ENCODE measurements at places on chromosomes 5 and 9.

DNA sequence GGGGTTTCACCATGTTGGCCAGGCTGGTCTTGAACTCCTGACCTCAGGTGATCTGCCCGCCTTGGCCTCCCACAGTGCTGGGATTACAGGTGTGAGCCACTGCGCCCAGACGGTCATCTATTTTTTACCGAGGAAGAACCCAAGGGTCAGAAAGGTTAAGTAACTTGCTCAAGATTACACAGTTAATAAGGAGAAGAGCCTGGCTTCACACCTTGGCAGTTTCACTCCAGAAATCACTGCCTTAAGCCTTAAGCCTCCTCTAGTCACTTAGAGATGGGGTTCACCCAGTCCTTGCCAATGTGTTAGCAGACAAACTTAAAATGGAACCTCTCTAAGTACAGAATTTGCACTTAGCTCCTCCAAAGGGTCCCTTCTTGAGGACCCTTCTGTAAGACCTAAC, 116.3 kb downstream of the PTTG1 start:
- no peak for DNase-seq

DNA sequence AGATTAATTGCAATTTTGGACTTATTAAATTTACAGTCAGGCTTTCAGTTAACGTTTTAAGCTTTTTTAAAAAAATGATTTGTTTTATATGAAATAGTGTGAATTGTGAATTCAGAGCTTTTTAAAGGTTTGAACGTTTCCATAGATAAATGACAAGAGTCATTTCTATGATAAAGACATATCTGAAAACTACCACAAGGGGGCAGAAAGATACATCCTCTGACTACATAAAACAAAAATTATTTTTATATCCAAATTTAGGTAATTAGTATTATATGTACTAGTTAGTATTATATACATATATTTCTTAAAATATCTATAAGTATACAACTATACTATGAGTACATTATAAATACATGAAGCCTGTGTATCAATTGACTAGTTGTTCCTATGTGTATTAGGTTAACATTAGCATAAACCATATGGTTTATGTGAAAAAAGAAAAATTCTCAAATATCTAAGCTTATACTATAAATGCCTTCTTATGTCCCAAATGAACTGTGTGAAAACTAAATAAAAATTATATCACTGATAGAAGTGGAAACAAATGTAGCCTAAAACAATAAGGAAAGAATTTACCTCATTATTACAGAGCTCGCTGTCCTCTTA, 155.2 kb downstream of the MEF2C start:
- DNase-seq: no peak

GRCh38 chr5:179866241-179867078, 7.8 kb upstream of the MRNIP start:
- peak; percentile 9 for DNase-seq

- DNase-seq: no peak
These were observed 63.0 kb downstream of the LPAR1 start for GRCh38 chr9:110975278-110975677.

DNA sequence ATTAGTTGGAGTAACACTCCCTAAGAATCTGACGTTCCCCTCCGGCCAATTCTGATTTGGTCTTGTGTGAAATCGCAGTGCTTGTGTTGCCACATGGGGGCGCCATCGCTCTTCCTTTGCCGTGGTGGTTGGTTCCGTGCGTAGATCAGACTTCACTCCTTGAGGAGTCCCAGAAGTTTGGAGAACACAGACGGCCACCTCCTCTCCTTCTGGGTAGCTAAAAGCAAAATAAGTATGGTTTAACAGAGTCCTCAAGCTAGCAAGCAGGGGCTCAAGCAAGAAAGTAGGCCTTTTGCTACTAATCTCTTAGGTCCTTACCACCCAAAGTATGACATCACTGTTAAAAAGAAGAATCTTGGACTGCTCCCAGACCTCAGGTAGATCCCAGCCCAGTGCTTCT, 59.5 kb downstream of the HSPA4 start:
- DNase-seq: peak; percentile 53

GRCh38 chr9:3865141-3865772, 339.5 kb upstream of the RFX3 start:
- DNase-seq: no peak

GRCh38 chr5:179154991-179155955, 95.1 kb downstream of the ZNF354C start:
- DNase-seq: no peak

DNA sequence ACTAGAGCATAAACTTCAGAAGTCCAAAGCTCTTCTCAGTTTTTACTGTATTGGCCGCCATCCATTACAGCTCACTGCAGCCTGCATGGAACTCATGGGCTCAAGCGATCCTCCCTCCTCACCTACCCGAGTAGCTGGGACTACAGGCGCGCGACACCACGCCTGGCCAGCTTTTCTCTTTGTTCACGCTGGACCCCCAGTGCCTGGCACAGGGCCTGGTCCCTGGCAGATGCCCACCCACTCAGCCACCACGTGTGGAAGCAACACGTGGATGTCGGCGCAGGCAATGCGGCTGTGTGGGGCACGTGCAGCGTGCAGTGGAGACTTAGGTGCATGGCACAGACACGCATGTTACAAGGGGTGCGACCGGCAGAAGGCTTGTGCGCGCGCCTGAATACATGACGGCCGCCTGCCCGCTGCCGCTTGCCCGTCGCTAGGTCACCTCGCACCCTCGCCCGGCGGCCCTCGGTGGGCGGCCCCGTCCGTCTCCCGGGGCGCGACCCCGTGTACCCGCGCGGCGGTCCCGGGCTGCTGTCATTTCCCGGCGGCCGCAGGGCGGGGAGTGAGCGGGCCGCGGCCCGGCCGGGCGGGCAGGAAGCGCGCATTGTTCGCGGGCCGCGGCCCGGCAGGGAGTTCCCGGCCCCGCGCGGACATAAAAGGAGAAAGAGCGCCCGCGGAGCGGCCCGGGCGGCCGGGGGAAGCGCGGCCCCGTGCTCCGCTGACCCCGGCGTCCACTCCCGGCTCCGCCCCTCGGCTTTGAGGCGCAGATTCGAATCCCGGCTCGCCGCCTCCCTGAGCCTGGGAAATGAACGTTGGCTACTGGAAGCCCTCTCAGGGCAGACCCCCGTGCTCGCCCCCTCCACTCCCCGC, 24.1 kb upstream of the PTGS1 start:
- DNase-seq: no peak

- DNase-seq: no peak
These were observed 31.6 kb upstream of the ZDHHC11B start for GRCh38 chr5:816176-816575.

- DNase-seq: no peak
These were observed 5.2 kb downstream of the CEMIP2 start for GRCh38 chr9:71762900-71763653.

DNA sequence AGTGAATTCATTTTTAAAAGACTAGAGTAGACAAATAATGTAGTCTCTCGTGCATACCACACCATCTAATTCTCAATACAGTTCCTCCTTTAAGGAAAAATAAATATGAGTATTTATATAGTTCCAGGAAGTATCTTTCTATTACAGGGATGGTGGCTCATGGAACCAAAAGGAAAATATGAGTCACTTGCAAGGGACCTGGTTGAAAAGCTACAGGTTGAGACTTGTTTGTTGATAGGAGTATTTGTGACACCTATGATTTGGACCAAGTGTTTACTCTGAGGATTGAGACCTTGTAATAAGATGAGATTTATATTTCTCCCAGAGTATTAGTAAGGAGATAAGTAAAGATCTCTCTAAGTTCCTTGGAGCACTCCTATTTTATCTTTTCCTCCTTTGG, 67.4 kb downstream of the CDO1 start:
- DNase-seq: no peak

GRCh38 chr5:97838214-97838613, 655.2 kb upstream of the RIOK2 start:
- DNase-seq: no peak

DNA sequence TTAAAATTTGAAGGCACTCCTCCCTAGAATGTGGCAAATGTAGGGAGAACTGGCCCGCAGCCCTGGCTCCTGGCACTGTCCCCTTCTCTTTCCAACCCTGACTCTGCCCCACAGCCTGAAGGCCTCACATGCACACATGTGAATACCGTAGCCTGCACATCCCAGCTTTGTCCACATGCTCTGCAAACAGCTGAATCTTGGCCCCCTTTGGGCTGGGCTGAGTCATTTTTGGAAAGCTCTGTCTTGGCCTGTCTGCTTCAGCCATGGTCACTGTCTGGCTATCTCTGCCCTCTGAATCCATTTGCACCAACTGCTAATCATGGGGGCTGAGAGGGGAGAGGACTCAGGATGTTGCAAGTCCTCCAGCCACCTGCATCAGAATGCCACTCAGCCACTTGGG, 22.1 kb upstream of the GALNT10 start:
- DNase-seq: no peak

DNA sequence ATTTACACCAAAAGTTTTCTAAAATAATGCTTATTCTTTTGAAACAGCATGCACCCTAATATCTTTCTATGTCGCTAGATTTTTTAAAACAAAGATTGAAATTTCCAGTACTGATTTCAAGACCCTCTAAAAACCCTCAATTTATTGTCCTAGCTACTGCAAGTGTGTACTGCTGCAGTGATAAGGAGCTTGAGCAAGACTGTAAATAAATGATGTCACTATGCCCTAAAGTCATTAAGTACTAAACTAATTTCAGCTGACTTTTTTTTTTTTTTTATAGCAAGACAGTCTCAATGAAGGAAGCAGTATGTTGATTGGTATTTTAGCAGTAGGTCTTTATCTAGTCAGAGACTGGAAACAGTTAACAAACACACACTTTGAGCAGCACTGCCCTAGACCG, 12.2 kb upstream of the MIER3 start:
- DNase-seq: no peak

DNA sequence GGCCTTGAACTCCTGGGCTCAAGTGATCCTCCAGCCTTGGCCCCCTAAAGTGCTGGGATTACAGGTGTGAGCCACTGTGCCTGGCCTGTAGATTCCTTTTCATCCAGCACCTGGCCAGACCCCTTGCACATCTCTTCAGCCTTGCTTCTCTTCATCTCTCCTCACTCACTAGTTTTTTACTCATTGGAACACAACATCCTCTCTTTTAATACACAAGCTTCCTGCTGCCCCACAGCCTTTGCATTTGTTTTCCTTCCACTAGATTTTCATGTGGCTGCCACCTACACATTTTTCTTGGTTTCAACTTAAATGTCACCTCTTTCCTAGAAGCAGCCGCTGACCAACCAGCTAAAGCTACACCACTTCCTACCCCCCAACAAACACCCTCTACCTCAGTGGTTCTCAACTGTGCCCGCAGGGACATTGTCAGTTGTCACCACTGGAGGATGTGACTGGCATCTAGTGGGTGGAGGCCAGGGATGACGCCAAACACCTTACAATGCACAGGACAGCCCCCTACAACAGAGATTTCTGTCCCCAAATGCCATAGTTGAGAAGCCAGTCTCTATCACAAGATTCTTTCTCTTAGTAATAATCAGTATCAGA, 33.7 kb downstream of the HAVCR1 start:
- peak; percentile 67 for DNase-seq

- DNase-seq: no peak
These were observed 117.0 kb downstream of the CARTPT start for GRCh38 chr5:71836084-71836483.

- no peak for DNase-seq
These were observed 73.8 kb downstream of the NRG2 start for GRCh38 chr5:139969318-139969717.

DNA sequence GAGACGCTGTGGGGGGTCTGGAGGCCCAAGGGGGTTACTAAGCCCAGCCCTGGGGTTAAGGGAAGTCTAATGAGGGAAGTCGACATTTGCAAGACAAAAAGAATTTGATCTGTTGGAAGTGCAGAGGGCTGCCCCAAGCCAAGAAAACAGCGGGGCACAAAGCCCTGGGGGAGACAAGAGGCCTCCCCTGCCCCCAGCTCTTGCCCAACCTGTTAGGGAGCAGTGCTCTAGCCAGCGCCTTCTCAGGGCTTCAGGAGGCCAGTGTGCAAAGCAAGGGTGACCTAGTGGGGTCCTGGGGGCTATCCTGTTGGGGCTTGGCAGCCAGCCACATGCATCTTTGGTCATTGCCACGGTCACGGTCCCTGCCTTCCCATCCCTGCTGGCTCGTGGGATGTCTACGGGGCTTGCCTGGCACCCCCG, 25.2 kb downstream of the GFI1B start:
- no peak for DNase-seq

DNA sequence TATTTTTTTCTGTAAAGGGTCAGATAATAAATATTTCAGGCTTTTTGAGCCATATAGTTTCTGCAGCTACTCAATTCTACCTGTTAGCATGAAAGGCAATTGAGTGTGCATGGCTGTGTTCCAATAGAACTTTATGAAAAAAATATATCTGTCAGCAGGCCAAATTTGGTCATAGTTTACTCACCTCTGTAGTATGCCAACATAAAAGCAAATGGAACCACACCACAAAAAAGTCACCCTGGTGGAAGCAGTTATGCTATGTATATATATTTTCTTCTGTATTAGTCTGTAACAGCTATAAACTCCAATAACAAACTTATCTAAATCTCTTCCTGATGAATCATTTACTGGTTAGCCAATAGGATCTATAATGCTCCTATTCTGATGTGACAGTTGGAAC, 3.4 kb downstream of the SLC38A9 start:
- no peak for DNase-seq

- DNase-seq: no peak
These were observed 335.9 kb downstream of the SEMA5A start for GRCh38 chr5:9209846-9210492.

GRCh38 chr5:105754056-105754455, 1916.7 kb downstream of the EFNA5 start:
- no peak for DNase-seq

DNA sequence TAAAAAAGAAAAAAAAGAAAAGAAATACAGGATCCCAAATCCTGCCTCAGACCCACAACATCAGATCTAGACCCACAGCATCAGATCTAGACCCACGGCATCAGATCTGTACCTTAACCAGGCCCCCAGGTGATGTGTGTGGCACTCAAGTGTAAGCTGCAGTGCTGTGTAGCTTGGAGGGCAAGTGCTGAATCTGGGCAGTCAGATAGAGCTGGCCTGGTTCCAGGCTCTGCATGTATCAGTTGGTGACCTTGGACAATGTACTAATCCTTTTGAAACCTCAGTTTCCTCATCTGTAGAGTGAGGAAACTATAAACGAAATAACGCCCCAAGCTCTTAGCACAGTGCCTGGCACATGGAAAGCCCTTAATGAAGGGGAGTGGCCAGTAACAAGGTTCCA, 16.7 kb downstream of the COL15A1 start:
- DNase-seq: no peak

All from stimulated activated CD4-positive, alpha-beta T cell treated with anti-CD3 and anti-CD28 coated beads, Interleukin-15, amount 100 ng/mL, for 48 hours (primary cell).